Type B pancreatic cell (in vitro differentiated cells): ENCODE measurements at places on chromosomes 6 and 20.

DNA sequence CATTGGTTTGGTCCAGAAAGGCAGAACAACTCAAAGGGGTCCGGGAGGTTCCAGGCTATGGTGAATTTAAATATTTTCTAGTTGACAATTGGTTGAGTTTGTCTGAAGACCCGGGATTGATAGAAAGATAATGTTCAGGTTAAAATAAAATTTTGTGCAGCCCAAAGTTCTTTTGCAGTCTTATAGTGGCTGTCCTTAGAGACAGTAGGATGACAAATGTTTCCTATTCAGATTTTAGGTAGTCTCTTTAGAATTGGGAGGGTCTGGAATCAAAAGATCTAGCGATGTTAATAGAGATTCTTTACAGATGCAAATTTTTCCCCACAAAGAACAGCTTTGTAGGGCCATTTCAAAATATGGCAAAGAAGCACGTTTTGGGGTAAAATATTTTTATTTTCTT is 109.1 kb downstream of the TULP4 start:
- no peak for DNase-seq

GRCh38 chr6:128327890-128328289 is 192.5 kb downstream of the PTPRK start:
- DNase-seq: no peak

- DNase-seq: no peak
These were observed 53.5 kb upstream of the CEP85L start for GRCh38 chr6:118704915-118705314.

DNA sequence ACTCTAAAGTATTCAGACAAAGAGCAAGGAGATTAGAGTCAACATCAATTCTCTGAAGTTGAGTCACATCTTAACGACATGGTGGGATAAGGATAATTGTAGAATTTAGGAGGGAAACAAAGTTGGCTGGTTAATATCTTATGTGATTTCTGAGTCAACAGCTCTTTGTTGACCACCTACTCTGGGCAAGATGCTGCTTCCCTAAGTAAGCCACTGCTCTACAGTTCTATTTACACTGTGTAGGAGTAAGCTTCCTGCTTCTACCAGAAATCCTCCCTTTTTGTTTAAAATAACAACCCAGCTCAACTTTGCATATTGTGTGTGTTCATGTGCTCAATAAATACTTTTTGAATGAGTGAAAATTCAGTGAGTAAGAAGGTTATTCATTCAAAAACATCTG is 3.1 kb downstream of the HS3ST5 start:
- no peak for DNase-seq

- DNase-seq: no peak
These were observed 1.4 kb downstream of the C6orf52 start for GRCh38 chr6:10692965-10693538.

DNA sequence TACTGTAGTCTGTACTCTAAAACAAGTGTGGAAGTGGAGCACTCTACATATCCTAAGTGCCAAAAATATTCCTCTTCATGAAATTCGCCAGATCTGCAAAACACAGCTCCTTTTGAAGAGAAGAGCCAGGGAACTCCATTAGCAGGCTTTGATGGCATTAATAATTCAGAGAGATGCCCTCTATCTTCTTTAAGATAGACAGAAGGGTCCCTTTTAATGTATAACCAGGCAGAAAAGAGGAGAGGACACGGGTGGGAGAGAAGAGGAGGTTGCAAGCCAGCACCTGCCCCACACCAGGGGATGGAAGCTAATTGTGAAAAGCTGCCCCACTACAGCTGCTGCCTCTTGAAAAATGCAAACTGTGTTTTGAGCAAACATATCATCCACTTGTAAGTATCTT is 3.7 kb upstream of the RFPL4B start:
- DNase-seq: no peak

GRCh38 chr6:154969796-154970195 is 25.3 kb upstream of the TIAM2 start:
- DNase-seq: no peak

- DNase-seq: no peak
These were observed 508.1 kb upstream of the FLRT3 start for GRCh38 chr20:14845199-14846160.

DNA sequence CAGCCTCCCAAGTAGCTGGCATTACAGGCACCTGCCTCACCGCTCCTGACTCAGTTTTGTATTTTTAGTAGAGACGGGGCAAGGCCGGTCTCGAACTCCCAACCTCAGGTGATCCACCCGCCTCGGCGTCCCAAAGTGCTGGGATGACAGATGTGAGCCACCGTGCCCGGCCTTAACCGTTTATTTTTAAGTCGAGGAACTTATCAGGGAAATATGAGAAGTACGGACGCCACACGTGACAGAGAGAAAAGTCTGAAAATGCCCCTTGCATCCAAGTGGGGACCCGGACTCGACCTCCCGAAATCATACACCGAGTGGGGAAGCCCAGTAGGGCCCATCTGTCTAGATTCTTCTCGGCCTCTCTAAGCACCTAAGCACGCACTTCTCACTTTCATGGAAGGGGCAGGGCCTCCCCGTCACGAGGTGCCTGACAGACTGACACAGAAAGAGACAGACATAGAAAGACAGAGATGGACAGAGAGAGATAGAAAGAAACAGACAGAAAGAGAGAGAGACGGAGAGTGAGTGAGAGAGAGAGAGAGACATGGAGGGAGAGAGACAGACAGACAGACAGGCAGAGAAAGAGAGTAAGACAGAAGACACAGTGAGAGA is 756.5 kb upstream of the DEFB115 start:
- no peak for DNase-seq

DNA sequence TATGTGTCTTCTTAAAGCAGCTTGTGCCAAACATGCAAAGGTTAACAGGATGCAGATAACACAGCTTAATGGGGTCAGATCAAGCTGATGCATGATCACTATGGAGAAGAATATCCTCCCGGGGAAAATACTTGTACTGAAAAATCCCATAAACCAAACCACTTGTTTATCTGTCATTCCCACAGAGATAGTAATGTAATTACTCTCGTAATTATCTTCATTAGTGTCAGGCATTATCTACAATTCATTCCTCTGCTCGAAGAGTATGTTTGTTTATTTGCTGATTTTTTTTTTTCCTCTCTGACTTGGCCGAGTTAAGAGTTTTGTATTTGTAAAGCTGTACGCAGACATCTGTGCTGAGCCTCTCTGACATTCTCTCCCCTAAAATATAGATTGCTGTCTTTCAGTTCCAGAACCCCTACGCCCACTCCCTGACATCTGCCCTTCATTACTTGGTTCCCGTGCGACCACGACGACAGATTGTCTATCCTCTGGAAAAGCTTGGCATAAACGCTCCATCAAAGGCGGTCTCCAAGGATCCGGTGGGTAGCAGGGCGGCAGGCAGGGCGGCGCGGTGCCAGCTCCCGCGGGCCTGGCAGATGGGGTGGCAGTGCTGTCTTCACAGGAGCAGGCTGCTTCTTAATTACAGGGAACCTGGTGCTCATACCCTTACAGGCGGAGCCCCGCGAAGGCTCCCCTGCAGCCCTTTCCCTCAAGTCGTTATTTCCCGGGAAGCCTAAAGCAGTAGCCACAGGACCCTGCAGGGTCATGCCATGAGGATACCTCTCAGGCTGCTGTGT is 147.2 kb downstream of the CFAP61 start:
- no peak for DNase-seq

- peak; percentile 82 for DNase-seq
These were observed 78.7 kb upstream of the PHACTR3 start for GRCh38 chr20:59525500-59526241.

GRCh38 chr6:26502626-26503025 is 2.5 kb downstream of the BTN1A1 start:
- DNase-seq: no peak
